ENCODE measurements at places on chromosomes 3 and 15.

GRCh38 chr3:18223974-18224373, 201.2 kb downstream of the SATB1 start:
- no peak for DNase-seq

DNA sequence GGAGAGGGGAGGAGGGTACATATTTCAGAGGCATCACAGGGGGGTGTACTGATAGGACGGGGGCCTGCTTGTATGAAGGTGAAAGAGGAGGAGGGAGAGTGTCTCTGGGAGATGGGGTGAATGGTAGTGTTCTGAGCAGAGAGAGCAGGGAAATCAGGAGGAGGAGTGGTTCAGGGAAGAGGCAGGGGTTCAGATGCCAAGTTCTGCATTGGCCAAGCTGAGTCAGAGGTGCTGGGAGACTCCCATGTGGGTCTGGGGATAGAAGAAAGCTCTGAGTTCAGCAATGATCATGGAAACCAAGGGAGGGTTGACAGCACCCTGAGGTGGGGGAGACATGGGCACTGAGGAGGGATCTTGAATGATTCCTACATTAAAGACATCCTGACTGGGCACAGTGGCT, 3.0 kb downstream of the CYP8B1 start:
- no peak for DNase-seq

- no peak for DNase-seq
Measured at GRCh38 chr3:146692254-146692653, 87.1 kb upstream of the PLSCR5 start.

DNA sequence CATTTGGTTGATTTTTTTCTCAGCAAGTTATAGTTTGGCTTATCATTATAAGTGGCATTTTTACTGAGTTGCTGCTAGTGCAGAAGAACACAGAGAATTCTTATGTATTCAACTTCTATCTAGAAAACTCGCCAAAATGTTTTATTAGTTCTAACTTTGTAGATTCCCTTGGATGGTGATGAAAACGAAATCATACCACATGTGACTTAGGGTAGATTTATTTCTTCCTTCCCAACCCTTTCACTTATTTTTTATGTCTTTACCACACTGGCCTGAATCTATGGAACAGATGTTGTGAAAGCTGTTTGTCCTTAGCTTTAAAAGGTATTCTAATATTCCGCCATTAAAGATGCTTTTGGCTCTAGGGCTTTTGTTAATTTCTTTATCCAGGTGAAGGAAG, 503.3 kb upstream of the CFAP20DC start:
- DNase-seq, result no peak

GRCh38 chr3:9649791-9650521, 651 bp downstream of the MTMR14 start:
- DNase-seq, result no peak

DNA sequence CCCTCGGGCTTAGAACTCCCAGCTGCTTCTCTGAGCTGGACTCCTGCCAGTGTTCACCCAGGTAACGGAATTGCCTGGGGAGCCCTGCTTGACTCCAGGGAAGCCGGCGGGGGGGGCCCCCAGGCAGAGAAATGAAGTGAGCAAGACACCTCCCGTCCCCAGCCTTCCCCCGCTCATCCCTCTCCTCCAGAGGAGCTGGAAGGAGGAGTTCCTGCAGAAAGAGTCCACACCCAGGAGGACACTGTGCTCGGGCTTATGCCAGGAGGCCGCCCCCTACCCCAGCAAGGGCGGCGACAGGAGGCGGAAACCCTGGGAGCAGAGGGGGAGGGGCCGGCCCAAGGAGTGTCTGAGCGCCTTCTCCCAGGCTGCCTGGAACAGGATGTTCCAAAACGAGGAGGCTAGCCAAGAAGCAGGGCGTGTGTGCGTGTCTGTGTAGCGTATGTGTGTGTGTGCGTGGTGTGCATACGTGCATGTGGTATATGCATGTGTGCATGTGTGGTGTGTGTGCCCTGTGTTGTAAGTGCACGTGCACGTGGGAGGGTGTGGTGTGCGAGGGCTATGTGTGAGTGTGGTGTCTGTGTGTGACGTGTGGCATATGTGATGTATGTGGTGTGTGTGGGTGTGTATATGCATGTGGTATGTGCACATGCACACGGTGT, 511.3 kb downstream of the SHQ1 start:
- DNase-seq, result no peak
